ENCODE measurements at places on chromosomes 4 and X.

- DNase-seq = no peak
Observed at GRCh38 chrX:23380581-23380980, 45.9 kb downstream of the PTCHD1 start.

- DNase-seq = peak; percentile 9
Observed at GRCh38 chrX:154980330-154981115, 42.0 kb downstream of the F8 start.

- DNase-seq = no peak
Observed at GRCh38 chrX:22059775-22060174, 27.6 kb downstream of the PHEX start.

DNA sequence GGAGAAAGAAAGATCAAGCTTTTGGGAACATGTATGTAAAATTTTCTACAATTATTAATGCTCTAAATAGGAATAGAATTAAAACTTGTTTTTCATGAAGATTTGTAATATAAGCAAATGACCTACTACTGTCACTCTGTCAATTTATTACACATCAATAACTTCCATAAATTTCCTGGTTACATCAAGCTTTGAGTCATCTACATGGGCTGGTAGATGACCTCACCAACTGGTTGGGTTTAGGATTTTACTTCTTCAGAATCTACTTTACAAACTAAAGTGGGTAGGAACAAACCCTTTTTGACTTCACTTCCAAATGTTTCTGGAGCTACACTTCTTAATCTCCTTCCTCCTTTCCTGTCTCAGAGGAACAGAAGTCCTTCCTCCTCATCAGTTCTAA lies 12.0 kb upstream of the LRAT start:
- DNase-seq = no peak

DNA sequence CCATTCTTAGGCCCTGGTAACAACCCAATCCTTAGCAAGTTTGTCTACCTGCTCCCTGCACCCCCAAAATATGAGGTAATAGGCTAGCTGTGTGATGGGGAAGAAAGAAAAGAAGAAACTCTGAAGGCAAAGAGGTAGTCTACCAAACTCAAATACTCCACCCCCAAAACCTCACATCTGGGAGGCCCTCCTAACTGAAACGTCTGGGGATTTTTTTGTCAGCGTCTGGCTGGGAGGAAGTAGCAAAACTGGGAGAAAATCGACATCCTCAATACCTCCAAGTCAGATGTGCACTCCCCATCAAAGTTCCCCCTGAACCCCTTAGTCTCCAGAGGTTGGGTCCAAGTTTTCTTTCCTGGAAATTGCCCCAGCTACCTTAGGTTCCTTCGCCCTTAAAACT lies 1.0 kb downstream of the LAMP2 start:
- no peak for DNase-seq

DNA sequence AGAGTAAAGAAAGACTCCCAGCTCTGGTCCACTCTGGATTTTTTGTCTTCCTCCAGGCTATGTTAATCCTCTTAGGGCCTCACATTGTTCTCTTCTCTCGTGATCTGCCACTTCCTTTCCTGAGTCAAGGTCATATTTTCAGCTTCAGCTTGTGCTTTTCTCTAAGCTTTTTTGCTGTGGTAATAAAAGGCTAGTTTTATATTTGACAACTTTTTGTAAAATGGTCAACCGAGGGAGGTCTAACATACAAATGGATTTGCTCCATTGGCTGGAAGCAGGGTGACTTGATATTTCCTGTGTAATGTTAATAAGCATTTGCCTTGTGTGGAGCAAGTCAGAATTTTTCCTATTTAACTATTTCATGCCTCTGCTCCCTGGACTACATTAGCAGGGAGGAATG lies 239.7 kb downstream of the RAB28 start:
- no peak for DNase-seq

GRCh38 chr4:152920768-152921167 lies 15.4 kb upstream of the FHDC1 start:
- DNase-seq = no peak

GRCh38 chrX:15050395-15050794 lies 177.2 kb downstream of the MOSPD2 start:
- DNase-seq = no peak

- no peak for DNase-seq
Observed at GRCh38 chr4:41750121-41750625, 1.6 kb upstream of the PHOX2B start.

DNA sequence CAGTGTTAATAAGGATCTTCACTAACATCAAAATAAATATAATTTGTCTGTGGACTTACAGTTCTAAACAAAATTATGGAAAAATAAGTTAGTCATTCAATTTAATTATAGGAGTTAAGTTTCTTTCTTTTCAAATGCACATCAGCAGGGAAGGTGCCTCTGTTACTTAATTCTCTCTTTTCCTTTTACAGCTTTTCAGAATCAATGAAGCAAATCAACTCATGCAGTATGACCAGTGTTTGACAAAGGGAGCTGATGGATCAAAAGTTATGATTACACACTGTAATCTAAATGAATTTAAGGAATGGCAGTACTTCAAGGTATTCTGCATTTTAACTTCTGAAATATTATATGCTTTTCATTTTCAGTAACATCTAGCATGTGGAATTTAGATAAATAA lies 15.9 kb downstream of the HMGB2 start:
- DNase-seq = no peak

Measured in BJ (cell line).